Tracheal epithelial cell (primary cell): ENCODE measurements at places on chromosomes 1 and 21. TPM values are rescaled to one million over a fixed set of nuclear protein-coding genes. Genes with fewer than 3 reads are reported as not detected.

S100A8 gene
- 19.4 and 185 TPM in 2 replicates for total RNA-seq

KLF17 gene
- total RNA-seq = 0.24 TPM in 1 of 2 replicates, not detected in the other

PRKCZ gene
- 30.5 and 33.7 TPM in 2 replicates for total RNA-seq

MAP3K21 gene
- 10.1 and 12.4 TPM in 2 replicates for total RNA-seq

HES5 gene
- 2.2 and 5.1 TPM in 2 replicates for total RNA-seq
